ENCODE measurements at places on chromosomes 12 and 14. TPM values are rescaled to one million over a fixed set of nuclear protein-coding genes. Genes with fewer than 3 reads are reported as not detected.

The CLEC9A gene
- total RNA-seq: not detected

The IFT81 gene
- total RNA-seq: 14.4 TPM

The KCNH3 gene
- total RNA-seq: 0.24 TPM

The CFL2 gene
- total RNA-seq: 20.5 TPM

The PRIMA1 gene
- total RNA-seq: 4.5 TPM

- no peak for DNase-seq
Measured at GRCh38 chr12:79534029-79534867, 156.5 kb downstream of the PAWR start.

DNA sequence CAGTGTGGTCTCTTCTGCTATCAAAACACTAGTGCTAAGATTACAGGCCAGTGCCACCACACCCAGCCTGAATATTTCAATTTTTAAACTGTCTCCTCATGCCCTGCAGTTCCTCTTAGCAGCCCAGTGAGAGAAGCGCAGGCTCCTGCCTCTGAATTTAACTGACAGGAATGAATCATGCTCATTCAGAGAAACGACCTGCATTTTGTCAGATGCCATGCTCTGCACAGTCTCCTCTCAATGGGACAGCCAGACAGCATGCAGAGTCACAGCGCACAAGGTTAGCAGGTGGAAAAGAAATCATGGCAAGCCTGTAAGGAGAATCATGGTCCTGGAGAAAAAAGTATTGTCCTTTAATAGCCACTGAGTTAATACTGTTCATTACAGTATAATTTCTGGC lies 691.0 kb upstream of the SEL1L start:
- no peak for DNase-seq

DNA sequence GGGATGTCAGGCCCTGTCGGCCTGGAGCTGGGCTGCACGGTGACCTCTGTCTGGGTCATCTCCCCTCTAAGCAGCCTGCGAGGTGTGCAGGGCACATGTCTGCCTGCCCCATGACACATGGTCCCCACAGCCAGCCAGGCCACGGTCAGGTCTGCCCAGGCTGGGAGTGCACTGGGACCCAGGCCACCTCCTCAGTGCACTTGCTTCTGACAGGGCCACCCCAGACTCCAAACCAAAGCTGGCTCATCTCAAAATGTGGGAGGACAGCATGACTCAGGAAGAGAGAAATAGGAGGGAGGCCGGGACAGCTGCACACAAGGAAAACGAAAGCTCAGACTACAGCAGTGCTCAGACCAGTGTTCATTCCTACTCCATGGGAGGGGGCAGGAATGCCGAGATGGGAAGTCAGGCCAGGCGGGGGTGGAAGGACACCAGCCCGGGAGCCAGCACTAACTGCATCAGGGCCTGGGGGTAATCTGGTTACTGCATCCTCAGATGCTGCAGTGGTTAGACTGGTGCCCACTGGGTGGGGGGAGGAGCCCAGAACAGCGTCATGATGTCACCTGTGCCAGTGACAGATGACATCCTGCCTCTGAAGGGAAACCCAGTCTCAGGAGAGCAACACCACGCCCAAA lies 4.0 kb downstream of the P2RX2 start:
- no peak for DNase-seq

- no peak for DNase-seq
Measured at GRCh38 chr14:62800577-62800976, 244.7 kb downstream of the KCNH5 start.

DNA sequence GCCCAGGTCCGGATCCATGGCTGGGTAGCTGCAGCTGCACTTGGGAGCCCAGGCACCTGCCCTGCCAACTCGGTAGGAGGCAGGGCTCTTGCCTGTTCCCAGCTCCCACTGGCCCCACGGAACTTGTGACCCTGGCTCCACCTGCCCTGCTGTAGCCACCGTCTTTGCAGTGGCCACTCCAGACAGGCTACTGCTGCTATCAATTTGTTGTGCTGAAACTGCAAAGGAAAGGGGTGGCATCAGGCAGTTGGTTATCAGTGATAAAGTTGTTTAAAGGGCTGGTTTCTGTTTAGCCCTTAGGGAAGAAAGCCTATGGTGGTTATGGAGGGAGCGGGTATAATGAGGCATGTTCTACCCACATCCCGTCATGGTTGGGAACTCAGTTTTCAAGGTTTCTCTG lies 32.1 kb upstream of the ARID2 start:
- DNase-seq: no peak

DNA sequence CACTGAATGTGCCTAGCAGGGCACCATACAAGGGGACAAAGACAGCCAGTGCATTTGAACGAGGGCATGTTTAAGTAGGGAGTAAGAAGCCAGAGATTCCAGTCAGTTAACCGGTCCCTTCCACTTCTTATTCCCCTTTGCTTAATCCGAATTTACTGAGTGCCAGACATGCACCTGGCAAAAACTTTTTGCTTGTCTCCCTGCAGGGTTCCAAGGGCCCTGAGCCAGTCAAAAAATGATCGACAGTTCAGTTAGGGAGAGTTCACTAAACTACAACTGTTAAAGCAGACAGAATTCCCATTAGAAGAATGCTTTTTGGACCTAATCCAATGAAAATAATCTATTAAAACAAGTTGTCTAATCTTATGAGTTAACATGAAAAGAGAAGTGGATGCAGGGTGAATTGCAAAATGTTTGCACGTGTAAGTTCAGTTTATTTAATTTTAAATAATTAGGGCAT lies 193.8 kb downstream of the TMTC2 start:
- no peak for DNase-seq

DNA sequence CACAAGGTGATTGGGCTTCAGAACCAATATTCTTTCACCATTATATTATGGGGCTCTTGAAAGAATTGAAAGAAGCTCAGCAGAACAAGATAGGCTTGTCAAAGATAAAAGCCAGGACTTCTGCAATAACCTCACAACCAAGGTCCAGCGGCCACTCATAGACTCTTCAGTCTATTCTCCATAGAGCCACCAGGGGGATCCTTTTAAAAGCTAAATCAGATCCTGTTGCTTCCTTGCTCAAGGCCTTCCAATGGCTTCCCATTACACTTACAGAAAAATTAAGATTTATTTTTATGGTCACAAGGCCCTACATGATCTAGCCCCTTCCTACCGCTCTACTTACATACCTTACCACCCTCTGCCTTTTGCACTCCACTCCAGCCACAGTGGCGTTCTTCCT lies 169.6 kb downstream of the C12orf42 start:
- DNase-seq: no peak

GRCh38 chr14:88392609-88393008 lies 7.2 kb downstream of the SPATA7 start:
- no peak for DNase-seq

DNA sequence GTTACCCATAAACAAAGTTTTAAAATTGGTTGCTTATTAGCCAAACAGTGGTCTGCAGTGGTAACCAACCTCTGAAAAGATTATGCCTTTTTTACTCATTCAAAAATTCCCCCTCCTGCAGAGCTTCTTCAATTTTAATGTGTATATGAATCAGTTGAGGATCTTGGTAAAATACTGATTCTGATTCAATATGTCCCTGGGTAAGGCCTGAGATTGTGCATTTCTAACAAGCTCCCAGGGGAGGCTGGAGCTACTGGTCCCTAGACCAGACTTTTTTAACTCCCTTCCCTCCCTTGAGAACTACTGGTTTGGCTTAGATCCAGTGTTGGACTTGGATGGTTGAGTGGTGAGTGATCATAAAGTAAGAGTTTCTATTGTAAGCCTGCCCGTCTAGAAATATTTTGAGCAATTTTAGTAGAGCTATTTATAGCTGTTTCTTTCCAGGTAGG lies 90.2 kb downstream of the FUT8 start:
- DNase-seq: no peak

GRCh38 chr12:104006929-104007328 lies 41.3 kb downstream of the TDG start:
- no peak for DNase-seq

- DNase-seq: no peak
Measured at GRCh38 chr12:51683763-51684357, 92.8 kb downstream of the SCN8A start.

All from H1 (cell line).